Hematopoietic multipotent progenitor cell treated with erythropoietin and hydrocortisone succinate and interleukin-3 and kit ligand, for 8 days (in vitro differentiated cells): ENCODE measurements at places on chromosomes 7 and 10.
A peak's percentile ranks its signal among the peaks of the same experiment; 100 is the strongest.

- no peak for DNase-seq
Measured at GRCh38 chr7:54833001-54833467, 74.0 kb upstream of the SEC61G start.

- no peak for DNase-seq
Measured at GRCh38 chr10:113494761-113495160, 58.1 kb upstream of the HABP2 start.

- no peak for DNase-seq
Measured at GRCh38 chr7:29281782-29282541, 87.4 kb downstream of the CHN2 start.

- DNase-seq, result peak; percentile 83
Measured at GRCh38 chr10:99630433-99630832, 10.2 kb upstream of the SLC25A28 start.

DNA sequence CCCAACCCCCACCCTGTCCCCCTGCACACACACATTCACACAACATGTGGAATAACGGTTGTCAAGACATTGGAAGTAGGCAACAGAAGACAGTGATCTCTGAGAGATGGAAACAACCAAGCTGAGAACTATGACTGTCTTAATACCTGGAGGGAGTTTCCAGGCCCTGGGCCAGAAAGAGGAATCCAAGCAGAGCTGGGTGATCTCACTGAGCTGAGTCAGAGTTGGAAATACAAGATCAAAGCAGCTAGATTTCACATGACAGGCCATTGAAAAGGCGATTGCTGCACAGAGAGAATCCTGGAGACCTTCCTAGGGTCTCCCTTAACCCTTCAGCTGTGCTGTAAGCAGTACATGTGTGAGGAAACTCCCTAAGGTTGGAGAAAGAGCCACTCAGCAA is 165.8 kb upstream of the PRSS1 start:
- DNase-seq, result peak; percentile 8

DNA sequence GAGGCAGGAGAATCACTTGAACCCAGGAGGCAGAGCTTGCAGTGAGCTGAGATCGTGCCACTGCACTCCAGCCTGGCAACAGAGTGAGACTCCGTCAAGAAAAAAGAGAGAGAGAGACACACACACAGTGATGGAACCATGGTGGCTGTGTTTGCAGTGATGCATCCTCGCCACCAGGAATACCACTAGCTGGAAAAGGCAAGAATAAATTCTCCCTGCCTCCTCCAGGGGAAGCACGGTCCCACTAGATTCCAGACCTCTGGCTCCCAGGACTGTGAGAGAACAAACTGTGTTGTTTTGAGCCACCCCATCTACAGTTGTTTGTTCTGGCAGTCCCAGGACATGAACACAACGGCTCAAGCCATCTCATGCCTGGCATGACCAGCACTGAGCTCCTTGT is 320.3 kb upstream of the FOXK1 start:
- no peak for DNase-seq

GRCh38 chr10:89921403-89921802 is 220.0 kb downstream of the KIF20B start:
- DNase-seq, result no peak

DNA sequence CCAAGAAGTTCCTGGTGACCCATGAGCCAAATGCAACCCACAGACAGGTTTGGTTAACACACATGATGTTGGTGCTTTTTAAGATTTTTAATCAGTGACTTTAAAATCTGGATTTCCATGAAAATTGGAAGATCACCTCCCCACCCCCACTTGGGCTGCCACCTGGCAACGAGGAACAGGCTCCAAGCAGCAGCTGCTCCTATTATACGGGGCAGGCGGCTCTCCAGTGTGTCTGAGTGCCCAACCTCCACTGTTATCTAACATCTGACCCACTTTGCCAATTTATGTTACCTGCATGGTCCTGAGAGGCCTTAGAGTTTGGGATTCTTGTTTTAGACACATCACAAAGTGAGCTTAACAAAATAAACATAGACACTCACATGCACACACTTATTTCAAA is 56.4 kb downstream of the SGMS1 start:
- DNase-seq, result no peak

DNA sequence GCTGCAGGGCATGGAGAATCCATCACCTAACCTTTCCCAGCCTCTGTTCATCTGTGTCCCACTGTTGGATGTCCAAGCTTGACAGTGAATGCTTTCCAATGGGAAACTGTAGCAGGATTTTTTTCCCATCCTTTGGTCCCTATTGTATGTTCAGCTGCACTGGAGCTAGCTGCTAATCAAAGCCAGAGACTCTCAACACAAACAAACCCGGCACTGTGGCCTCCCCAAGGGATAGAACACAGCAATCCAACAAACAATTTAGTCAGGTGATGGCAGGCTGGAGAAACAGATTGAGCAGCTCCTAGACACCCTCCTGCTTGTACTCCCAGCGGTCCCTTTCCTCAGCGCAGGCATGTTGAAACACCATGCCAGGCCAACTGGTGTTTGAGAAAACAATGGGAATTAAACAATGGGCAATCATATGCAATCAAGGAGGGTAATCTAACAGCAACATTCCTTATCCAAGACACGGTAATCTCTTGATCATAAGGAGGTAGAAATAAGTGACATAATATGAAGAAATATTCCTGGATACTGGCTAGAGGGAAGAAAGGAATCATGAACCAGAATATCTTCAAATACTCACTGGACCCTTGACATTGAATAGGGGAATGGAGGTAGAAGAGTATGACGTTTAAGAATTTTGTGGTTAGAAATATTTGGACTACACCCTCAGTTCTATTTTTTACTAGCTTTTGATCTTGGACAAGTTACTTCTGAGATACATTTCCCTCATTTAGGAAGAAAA is 15.0 kb downstream of the PTN start:
- DNase-seq, result no peak
